Retinal pigment epithelial cell (primary cell): ENCODE measurements at places on chromosomes 11 and 22.

DNA sequence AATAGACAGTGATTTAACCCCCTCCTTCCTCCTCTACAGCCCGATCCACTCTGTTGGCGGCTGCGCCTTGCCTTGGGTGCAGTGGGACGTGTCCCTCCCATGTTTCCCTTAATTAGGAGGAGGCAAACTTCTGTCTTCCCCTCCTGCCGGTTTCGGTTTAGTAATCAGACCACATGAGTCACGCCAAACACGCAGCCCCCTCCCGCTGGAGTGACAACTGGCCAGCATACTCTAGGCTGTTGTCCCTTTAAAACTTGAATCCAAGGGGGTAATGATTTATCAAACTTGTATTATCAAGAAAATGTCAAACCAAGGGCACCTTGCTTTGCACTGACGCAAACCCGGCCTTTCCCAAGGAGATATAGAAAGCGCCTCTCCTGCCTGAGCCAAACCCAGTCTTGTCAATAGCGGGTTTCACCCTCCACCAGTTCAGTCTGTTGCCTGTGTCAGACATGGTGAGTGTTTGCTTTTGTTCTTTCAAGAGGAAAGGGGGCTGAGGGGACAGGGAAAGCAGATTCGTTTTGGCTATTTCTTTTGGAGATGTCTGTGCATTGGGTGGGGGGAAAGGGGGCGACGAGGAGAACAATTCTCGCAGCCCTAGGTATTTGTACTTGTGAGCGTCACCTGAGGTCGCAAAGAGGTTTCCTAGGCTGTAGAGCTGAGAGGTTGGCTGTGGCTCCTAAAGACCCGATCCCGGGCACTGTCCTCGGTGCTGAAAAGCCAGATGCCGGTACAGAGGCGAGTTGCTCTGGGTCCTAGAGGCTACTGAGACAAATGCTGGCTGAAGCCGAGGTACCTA is at the start of gene SLC6A5:
Gene SLC6A5, plus strand, starts transcription at position 388 of the 799 bp plus-strand sequence. Its CDS starts 65 bp downstream, at position 453.
- DNase-seq: no peak

DNA sequence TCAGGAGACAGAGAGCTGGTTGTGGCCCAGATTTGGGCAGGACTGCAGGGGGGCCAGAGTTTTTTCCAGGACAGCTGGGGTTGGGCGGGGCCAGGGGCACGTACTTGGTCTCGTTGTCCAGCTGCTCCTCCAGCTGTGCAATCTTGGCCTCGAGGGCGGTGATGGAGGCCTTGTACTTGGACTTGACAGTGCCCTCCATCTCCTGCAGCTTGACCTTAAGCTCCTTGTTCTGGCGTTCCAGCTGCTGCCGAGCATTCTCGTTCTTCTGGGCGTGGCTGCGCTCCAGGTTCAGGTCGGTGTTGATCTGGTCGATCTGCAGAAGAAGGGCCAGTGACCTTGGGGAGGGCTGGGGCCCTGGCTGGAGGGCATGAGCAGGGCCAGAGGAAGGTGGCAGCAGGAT is 32.1 kb downstream of the APOL1 start:
- DNase-seq: no peak

- DNase-seq: peak; percentile 25
These were observed 62.9 kb upstream of the BID start for GRCh38 chr22:17836992-17837742.

GRCh38 chr11:64356498-64357411 is 2.2 kb upstream of the RPS6KA4 start:
- DNase-seq: no peak

DNA sequence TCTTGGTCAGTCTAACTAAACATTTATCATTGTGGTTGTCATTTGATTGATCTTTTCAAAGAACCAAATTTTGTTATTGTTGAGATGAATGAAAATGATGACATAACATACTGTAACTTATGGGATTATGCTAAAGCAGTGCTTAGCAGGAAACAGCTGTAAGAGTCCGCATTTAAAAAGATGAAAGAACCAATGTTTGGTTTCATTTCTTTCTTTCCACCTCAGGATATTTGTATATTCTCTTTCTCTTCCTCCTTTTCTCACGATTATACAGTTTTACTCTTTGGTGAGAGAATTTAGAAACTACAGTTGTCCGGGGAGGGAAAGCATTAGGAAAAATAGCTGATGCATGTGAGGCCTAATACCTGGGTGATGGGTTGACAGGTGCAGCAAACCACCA is 23.1 kb downstream of the PIH1D2 start:
- no peak for DNase-seq

DNA sequence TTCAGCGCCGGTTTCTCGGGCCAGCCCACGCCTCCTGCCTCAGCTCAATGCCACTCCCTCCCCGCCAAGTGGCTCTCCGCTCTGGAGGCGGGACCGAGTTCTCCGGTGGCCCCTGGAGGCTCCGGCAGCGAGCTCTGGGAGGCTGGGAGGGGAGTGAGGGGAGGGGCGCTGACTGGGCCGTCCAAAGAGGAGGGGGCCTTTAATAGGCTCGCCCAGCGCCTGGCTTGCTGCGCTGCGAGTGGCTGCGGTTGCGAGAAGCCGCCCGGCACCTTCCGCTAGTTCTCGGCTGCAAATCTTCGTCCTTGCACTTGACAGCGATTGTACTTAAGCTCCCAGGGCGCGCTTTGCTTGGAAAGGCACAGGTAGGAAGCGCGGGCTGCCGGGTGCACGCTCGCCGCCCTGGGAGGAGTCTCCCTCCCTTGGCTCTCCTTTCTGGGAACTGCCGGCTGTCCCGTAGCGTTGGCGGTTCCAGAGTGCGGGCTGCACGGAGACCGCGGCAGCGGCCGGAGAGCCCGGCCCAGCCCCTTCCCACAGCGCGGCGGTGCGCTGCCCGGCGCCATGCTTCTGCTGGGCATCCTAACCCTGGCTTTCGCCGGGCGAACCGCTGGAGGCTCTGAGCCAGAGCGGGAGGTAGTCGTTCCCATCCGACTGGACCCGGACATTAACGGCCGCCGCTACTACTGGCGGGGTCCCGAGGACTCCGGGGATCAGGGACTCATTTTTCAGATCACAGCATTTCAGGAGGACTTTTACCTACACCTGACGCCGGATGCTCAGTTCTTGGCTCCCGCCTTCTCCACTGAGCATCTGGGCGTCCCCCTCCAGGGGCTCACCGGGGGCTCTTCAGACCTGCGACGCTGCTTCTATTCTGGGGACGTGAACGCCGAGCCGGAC is at the start of gene ADAMTS15:
Gene ADAMTS15, plus strand, starts transcription at position 230 of the 894 bp plus-strand sequence. Its CDS starts 329 bp downstream, at position 559.
- peak; percentile 61 for DNase-seq
